ENCODE measurements at places on chromosomes 7 and 10. TPM values are rescaled to one million over a fixed set of nuclear protein-coding genes. Genes with fewer than 3 reads are reported as not detected.

ACSL5 gene
- 58.1 TPM for total RNA-seq

LRIT1 gene
- not detected for total RNA-seq

DNA sequence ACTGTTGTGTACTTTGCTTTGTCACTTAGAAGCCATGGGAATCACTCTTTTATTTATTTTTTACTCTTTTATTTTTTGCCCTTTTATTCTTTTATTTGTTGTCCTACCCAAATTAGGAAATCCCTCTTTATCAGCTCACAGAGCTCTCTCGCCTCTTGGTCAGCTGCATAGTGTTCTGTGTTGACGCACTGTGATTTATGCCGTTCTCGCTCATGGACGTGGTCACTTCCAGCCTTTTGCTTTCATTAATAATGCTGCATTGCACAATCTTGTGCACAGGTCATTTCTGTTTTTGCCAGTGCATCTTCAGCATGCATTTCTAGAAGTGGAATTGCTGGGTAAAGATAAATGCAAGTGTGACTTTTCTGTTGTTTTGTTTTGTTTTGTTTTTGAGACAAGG lies 42.3 kb downstream of the FBH1 start:
- no peaks in the 10 kb centered on the region for H3K27me3 ChIP-seq
- H3K36me3 ChIP-seq, result peaks cover 23% of the 10 kb centered on the region
- DNase-seq, result no peak

PRKRIP1 gene
- 22.2 TPM for total RNA-seq

OIT3 gene
- total RNA-seq, result not detected

MYL10 gene
- total RNA-seq, result not detected

- H3K4me3 ChIP-seq, result no peak overlapping the region
- peaks cover 5% of the 10 kb centered on the region for H3K4me1 ChIP-seq
- peaks cover 20% of the 10 kb centered on the region for H3K36me3 ChIP-seq
- DNase-seq, result no peak
- H3K27me3 ChIP-seq, result no peaks in the 10 kb centered on the region
- no peak overlapping the region for H3K27ac ChIP-seq
Observed at GRCh38 chr7:21923658-21924057, 22.0 kb downstream of the CDCA7L start.

- peak; percentile 57 for DNase-seq
- peaks cover 15% of the 10 kb centered on the region for H3K4me1 ChIP-seq
- peak overlapping the region; percentile 49 for H3K4me3 ChIP-seq
- H3K27me3 ChIP-seq, result peaks cover 2% of the 10 kb centered on the region
Observed at GRCh38 chr7:134865001-134865845, 85.8 kb downstream of the CALD1 start.

DNA sequence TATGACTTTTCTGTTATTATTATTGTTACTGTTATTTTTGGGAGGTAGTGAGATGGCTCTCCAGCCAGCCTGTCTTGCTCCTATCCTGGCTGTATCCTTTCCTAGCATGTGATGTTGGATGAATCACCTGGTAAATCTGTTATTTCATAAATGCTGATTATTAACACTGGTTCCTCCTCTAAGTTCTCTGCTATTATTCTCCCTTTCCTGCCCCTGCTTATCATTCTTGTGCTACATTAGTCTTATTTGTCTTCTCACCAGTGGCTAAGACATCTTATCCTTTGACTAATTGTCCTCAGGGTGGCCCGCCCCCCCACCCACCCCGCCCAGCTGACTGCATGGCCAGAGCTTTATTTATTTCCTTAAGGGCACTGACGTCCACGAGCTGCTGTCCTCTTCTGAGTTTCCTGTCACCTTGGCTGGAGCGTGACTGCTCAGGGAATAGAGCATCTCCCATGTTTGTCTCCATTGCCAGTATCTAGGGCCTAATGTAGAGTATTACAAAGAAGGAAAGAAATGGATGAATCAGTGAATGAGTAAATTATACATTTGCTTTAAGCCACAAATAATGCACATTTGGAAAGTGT lies 110.1 kb upstream of the KLF6 start:
- peaks cover 39% of the 10 kb centered on the region for H3K4me1 ChIP-seq
- DNase-seq, result no peak
- H3K27ac ChIP-seq, result no peak overlapping the region
- H3K27me3 ChIP-seq, result no peaks in the 10 kb centered on the region

- H3K27me3 ChIP-seq, result no peaks in the 10 kb centered on the region
- H3K36me3 ChIP-seq, result no peaks in the 10 kb centered on the region
- no peaks in the 10 kb centered on the region for H3K4me1 ChIP-seq
- H3K4me3 ChIP-seq, result no peak overlapping the region
- H3K27ac ChIP-seq, result no peak overlapping the region
Observed at GRCh38 chr10:116241085-116241484, 31.9 kb downstream of the GFRA1 start.

- no peak overlapping the region for H3K4me3 ChIP-seq
- no peak for DNase-seq
- H3K36me3 ChIP-seq, result no peaks in the 10 kb centered on the region
- H3K27ac ChIP-seq, result no peak overlapping the region
- H3K27me3 ChIP-seq, result no peaks in the 10 kb centered on the region
- no peaks in the 10 kb centered on the region for H3K4me1 ChIP-seq
Observed at GRCh38 chr10:90328896-90329295, 528.9 kb downstream of the HTR7 start.

- H3K36me3 ChIP-seq, result no peaks in the 10 kb centered on the region
- no peak overlapping the region for H3K27ac ChIP-seq
- no peaks in the 10 kb centered on the region for H3K4me1 ChIP-seq
Observed at GRCh38 chr7:39085590-39086049, 107.9 kb downstream of the POU6F2 start.

GRCh38 chr7:149257146-149257545 lies 4.8 kb upstream of the ZNF783 start:
- no peaks in the 10 kb centered on the region for H3K27me3 ChIP-seq
- no peak overlapping the region for H3K4me3 ChIP-seq
- no peak for DNase-seq
- H3K4me1 ChIP-seq, result peaks cover 13% of the 10 kb centered on the region

Data from activated CD8-positive, alpha-beta memory T cell treated with anti-CD3 and anti-CD28 coated beads, Interleukin-2, amount 10 ng/mL, durations not matched to agents 7 days and 5 days (primary cell).